ENCODE measurements at places on chromosomes 3 and 15.

- DNase-seq, result no peak
These were observed 15.7 kb downstream of the KCNAB1 start for GRCh38 chr3:156135921-156136638.

GRCh38 chr15:81351651-81352050 lies 22.4 kb downstream of the TMC3 start:
- DNase-seq, result no peak

DNA sequence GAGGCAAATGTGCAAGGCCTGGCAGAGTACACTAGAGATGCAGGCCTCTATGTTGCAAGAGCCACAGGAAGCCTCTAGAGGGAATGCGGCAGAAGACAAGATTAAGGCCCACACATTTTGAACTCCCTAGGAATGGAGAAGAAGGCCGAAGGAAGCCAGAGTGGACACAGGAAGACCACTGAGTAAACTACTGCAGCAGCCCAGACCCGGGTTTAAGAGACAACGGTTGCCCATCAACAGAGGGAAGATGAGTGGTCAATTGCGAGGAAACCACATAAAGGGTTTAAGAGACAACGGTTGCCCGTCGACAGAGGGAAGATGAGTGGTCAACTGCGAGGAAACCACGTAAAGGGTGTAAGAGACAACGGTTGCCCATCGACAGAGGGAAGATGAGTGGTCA lies 14.6 kb downstream of the CHSY1 start:
- DNase-seq, result no peak

GRCh38 chr15:40870716-40871115 lies 3.3 kb downstream of the RHOV start:
- DNase-seq, result no peak

- no peak for DNase-seq
These were observed 32.1 kb downstream of the BUB1B start for GRCh38 chr15:40192942-40193341.

GRCh38 chr3:30146978-30147377 lies 459.4 kb upstream of the TGFBR2 start:
- DNase-seq, result no peak

DNA sequence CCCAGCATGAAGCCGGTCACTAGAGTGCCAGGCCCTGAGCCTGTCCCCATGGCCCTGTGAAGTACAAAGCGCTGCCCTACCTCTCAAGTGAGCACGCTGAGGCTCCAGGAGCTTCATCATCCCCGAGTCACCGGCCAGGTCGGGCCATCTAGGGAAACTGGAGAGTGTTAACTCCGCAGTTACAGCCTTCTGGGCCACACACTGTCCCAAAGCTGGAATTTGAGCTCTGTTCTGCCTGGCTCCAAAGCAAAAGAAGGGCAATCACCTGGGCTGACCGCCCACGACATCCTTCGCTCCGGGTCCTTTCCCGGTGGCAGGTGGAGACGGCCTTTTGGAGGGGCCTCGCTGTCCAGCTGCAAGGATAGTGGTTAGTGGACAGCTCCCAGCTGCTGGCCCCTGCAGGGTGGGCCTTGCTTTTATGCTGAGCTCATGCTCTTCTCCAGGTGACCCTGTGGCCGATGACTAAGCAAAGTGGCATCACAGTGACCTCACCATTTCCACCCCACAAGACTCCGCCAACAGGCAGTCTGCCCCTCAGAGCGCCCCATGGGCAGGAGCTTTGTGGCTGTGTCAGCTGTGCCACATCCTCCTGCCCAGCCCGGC lies 3.5 kb upstream of the MUC4 start:
- DNase-seq, result no peak

- DNase-seq, result no peak
These were observed 42.1 kb downstream of the CCDC33 start for GRCh38 chr15:74278207-74278606.

GRCh38 chr15:73361337-73361736 lies 7.4 kb downstream of the HCN4 start:
- no peak for DNase-seq

DNA sequence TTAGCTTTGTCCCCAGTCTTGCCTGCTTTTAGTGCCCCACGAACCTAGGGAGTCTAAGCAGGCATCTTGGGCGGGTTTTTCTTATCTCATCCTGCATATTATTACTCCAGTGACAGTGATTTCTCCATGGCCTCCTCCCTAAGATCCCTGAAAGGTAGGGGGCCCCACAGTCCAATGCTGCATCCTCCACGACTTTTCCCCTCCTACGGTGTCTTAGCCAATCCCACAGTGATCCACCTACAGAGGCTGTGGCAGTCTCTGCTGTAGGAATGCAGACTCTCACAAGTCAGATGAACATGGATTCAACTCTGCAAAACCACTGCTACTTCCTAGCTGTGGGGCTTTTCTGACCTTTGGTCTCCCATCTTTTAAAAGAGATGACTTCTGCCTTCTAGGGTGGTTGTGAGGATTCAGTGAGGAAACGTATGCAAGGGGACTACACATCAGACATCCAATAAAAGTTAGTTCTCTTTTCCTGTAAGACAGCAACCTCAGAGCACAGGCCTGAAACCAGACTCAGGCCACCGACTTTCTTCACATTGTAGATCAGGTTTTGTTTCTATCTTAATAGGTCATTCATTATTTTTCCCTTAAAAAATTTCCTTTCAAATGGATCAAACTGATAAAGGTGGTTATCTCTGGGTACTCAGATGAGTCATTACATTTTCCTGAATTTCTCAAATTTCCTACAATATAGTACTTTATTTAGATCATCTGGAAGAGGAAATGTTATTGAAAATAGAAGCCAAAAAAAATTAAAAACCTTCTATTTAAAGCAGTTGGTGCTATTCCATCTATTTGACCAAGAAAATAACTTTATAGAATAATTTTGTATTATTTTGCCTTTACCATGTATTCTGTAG lies 23.2 kb downstream of the ILDR1 start:
- DNase-seq, result no peak

DNA sequence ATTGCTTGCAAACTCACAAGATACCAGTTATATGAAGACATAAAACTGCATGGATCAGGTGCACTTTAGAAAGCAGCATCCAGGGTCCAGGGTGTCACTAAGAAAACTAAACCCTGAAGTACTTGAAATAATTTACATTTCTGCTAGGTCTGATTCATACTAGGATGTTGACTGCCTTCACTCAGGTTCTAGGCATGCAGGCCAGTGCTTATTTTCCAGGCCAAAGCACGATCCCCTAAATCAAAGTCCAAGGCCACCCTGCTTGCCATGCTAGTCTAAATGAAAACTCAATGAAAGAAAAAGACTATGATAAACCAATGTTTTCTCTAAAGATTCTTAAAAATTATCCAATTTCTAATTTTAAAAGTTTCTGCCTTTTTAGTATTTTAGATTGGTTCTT lies 49.4 kb downstream of the GREM1 start:
- DNase-seq, result no peak

DNA sequence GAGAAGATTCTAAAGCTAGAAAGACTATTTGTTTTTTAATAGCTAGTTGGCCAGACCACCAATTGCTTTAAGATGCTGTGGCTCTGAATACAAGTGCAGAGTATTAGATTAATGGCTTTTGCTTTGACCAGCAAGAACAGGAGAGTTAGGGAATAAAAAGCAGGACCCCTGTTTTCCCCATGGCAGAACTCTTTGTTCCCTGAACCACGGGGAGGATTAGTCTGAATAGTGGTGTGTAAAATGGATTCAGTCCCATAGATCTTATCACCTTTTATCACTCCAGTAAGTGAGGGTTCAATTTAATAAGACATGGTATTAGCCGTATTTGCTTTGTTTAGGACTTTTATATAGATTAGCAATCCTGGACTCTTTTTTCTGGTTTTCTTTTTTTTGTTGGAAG lies 562.6 kb upstream of the DPPA4 start:
- no peak for DNase-seq

DNA sequence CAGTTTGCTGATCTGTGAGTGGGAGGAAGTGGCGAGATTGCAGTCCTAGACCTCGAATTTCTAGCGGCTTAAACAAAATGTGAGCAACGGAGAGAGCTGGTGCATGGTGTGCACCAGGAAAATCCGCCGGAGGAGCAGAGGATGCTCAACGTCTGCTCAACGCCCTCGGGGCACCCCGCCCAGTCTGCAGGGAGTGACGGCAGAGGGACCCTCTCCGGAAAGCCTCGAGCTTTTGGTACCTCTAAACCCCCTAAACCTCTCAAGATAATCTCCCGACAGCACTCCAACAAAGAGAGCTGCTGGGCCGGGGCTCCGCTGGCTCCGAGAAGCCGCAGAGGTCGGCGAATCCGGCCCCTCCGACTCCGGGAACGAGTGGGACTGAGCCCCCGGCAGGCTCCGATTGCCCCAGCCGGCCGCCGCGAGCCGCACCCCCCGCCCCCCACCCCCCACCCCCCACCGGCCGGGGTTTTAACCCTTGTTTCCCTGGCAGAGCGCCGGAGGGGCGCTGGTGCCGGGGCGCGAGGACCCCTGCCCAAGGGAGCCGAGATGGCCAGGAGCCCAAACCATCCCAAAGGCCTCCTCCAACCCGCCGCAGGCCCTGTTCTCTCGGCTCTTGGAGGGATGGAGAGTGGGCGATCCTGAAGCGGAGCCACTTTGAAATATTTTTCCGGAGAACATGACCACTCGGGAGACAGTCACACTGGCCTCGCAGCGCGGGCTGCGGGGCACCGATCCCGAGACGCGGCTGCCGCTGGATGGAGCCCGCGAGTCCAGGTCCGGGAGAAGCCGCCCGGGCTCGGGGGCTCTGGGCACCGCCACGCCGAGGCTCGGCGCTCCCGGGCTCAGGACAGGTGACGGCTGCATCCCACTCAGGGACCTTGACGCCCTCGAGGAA lies 1.5 kb downstream of the MEGF11 start:
- no peak for DNase-seq

- no peak for DNase-seq
These were observed 22.9 kb downstream of the MYLK start for GRCh38 chr3:123861081-123861836.

- DNase-seq, result no peak
These were observed 34.5 kb downstream of the TBC1D5 start for GRCh38 chr3:17707813-17708543.

DNA sequence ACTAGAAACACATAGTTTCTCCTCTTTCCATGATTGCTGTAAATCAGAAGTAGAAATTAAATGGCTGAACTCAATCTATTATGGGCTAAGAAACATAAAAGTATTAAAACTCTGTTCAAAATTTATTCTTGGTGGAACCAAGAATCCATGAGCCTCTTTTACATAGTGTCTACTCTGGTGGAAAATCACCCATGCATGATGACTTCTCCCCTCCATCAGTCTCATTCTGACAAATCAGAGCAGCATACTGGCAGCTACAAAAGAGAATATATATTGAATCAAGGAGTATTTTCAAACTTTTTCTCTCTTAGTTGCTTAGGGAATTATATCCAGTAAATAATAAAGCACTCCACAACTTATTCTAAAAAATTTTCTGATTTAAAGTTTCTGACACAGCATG lies 536.9 kb upstream of the CCDC54 start:
- no peak for DNase-seq

DNA sequence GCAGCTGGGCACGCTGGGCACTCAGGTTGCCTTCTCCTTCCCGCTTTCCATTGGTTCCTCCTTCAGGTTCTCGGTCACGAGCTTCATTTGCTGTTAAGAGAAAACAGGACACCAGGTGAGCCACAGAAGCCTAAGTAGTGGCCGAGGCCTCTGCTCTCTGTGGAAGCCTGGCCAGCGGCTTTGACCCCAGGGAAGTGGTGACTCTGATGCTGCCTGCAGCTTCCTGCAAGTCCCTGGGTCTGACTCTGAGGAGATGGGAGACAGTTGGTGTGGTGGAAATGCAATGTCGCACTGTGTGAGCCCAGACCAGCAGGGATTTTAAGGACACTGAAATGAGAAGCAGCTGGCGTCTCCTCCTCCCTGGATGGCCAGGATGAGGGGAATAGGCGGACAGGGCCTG lies 80.5 kb downstream of the SNRK start:
- DNase-seq, result no peak

DNA sequence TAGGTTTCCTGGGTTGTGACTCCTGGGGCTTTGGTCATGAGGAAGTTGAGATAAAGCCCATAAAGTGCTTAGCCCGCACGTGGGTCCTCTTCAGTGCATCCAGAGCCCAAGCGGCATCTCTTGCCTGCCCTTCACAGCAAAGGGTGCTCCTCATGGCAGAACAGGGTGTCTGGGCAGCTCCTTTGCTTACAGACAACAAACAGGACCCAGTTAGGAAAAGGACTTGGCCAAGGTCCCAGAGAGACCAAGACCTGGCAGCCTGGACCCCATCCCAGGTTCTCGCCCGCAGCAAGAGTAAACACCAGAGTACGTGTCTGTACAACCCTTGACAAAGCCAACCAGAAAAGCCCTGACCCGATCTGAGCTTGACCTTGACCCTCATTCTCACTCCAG lies 27.0 kb downstream of the ALS2CL start:
- no peak for DNase-seq

- DNase-seq, result no peak
These were observed 15.2 kb downstream of the DAZL start for GRCh38 chr3:16589867-16590624.

Measured in DMS79 (cell line).